ENCODE measurements at places on chromosomes 2 and 18. TPM values are rescaled to one million over a fixed set of nuclear protein-coding genes. Genes with fewer than 3 reads are reported as not detected.
A peak's percentile ranks its signal among the peaks of the same experiment; 100 is the strongest.

MAP3K19 gene
- not detected for polyA plus RNA-seq

CDH7 gene
- not detected for polyA plus RNA-seq

USP40 gene
- polyA plus RNA-seq: 32.2 TPM

TRAK2 gene
- 9.1 TPM for polyA plus RNA-seq

POTEE gene
- polyA plus RNA-seq: not detected

KIAA2012 gene
- polyA plus RNA-seq: not detected

GRCh38 chr2:60260639-60261296 is 292.7 kb downstream of the BCL11A start:
- no peak for DNase-seq

DNA sequence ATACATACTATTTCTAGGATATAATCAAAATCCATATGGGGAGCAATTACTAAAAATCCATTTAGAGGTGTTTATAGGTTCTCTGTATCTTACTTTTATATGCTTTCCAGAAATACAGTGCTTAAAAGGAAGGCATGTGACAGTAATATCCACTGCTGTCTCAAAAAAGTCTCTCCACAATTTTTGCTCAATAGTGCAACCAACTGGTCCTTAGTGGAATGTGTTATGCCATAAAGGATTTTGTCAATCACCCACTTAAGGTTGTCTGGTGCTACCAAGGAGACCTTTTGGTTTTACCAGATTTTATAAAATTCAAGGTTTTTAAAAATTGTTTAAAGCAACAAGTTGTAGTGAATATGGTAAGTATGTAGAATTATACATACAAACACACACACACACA is 328.5 kb upstream of the DSEL start:
- peak; percentile 2 for DNase-seq

GRCh38 chr2:108076527-108076926 is 90.2 kb downstream of the SLC5A7 start:
- DNase-seq: no peak

GRCh38 chr2:64606479-64607363 is 47.0 kb downstream of the SERTAD2 start:
- no peak for DNase-seq

DNA sequence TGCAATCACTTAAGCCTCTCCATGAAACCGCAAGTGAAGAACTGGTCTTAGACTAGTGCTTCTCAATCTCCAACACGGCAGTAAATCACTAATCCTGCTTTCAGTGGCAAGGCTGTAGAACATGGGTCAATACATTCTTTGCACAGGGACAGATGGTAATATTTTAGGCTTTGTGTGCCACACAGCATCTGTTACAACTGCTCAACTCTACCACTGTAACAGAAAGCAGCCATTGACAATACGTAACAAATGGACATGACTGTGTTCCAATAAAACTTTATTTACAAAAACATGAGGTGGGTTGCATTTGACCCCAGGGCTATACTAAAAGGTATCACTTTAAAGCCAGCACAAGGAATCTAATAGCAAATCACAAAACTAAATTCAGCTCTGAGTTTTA is 51.1 kb downstream of the RNF152 start:
- DNase-seq: no peak

- DNase-seq: no peak
Observed at GRCh38 chr2:9779596-9780264, 63.5 kb upstream of the TAF1B start.

DNA sequence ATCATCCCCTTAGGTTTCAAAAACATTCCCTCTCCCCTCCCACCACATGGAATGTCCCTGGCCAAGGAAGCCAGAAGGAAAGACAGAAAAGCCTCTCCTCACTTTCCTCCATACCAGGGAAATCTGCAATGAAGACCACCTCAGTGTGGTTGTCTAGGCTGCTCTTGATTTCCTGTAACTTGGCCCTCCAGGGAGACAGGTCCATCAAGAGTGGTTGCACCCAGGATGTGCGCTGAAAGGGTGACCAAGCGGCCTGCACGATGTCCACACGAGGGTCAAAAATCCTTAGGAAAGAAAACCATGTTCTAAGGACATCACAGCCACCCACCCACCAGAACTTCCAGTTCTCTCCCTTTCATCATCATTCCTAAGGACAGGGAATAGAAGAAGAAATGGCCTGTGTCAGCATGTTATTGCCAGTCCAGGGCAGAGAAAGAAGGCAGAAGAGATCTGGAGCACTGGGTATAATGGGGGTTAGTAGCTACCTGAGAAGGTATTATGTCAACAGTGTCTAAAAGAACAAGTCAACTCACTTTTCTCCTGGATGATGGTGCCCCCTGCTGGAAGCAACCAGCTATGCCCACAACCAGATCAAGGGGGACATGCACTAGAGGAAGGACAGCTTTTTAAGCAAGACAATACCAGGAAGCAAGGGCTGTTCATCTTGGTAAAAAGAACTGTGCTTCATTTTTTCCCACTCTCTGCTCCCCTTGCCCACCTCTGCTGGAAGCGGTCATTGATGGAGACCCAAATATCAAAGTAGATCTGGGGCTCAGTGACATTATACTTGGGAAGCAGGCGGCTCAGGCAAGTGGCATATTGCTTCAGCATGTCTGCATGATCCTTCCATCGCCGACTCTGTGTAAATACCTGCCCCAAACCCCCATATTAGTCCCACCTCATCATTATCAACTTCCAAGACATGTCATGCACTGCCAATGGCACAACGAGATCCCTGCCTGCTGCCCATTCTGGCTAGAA is 9.3 kb downstream of the GGCX start:
- DNase-seq: peak; percentile 86

DNA sequence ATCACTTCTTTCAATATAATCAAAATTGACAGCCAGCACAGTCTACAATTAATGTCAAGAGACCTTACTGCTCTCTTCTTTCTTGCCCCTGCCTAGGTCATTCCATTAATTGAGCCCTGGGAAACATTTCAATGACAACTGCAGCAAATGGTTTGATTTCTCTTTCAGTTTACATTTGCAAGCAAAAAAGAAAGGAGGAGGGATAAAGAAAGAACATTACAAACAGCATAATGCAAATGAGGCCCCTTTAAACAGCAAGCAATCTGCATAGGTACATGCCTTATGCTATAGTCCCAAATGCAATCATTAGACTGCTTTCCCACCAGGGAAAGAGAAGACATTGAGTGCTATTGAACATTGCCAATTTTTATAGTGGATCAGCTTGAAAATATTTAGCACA is 655.0 kb upstream of the CDH2 start:
- no peak for DNase-seq

- DNase-seq: no peak
Observed at GRCh38 chr2:237885111-237885930, 25.9 kb downstream of the RAMP1 start.

DNA sequence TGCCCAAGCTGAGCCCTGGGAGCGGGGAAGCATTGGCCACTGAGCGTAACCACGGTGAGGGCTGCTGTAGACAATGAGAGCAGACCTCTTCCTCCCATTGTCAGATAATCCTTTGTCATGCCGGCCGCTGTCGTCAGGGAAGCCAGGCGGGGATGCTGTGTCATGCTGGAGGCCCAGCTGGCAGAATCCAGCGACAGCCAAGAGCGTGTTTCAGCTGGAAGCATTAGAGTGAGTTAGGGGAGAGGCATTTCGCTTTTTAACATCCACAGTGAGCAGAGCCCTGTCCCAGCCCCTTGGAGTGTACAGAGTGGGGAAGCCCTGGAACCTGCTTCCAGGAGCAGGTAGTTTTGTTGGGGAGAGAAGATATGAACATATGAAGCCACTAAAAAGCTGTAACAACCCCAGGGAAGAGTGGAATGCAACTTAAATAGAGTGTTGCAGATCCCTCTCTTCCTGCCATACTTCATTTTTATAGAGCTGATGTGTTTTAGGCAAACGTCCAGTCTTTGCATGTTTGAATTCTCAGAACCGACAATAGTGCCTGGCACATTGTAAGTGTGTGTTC is 7.0 kb downstream of the CTIF start:
- peak; percentile 92 for DNase-seq

DNA sequence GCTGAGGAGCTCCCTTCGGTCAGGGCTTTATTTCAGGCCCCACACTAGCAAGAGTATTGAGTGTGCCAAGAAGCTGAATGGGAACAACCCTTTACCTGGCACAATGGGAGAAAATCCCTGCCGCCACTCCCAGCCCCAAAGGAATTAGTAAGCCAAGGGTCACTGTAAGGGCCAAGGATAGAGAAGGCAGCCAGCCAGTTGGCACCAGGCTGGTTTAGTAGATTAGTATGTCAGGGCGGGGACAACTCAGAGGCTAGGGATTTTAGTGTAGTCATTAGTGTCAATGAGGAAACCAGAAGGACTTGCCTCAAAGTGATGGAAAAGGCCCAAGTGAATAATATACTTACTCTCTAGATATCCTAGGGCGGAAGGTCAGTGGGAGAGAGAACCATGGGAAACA is 34.9 kb upstream of the CYP26B1 start:
- no peak for DNase-seq

DNA sequence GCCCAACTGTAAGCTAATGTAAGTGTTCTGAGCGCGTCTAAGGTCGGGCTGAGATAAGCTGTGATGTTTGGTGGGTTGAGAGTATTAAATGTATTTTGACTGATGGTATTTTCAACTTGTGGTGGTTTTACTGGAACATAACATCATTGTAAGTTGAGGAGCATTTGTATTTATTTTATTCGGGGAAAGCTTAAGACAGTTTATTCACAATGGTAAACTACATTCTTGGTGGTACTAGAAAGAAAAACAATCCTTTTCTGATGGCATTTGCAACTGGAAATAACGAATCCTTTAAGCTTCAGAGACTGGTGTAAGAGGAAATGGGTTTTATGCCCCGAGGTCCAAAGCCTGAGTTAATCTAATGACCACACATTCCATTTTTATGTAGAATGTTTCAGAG is 283.3 kb upstream of the NETO1 start:
- DNase-seq: no peak

DNA sequence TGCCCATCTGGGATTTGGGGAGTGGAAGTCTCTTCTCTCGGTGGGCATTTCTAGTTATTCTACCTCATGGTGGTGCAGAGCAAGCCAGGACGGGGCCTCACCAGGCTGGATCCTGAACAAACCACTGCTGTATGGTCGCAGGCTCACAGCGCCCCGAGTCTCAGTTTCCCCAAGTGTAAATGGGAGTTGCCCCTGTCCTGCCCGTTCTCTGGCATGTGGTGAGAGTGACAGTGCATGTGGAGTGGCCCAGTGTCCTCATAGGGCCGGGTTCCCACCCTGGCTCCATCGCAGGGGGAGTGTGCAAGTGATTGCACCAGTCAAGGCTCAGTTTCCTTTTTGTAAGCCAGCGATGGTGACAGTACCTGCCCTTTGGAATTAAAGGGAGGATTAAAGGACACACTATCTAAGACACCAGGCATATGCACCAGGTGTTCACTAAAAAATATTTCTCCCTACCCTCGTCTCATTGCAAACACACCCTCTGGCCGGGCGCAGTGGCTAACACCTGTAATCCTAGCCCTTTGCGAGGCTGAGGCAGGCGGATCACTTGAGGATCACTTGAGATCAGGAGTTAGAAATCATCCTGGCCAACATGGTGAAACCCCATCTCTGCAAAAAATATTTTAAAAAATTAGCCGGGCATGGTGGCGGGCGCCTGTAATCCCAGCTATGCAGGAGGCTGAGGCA is 173.3 kb upstream of the MYCN start:
- no peak for DNase-seq
